ENCODE measurements at places on chromosomes 6 and 20.

DNA sequence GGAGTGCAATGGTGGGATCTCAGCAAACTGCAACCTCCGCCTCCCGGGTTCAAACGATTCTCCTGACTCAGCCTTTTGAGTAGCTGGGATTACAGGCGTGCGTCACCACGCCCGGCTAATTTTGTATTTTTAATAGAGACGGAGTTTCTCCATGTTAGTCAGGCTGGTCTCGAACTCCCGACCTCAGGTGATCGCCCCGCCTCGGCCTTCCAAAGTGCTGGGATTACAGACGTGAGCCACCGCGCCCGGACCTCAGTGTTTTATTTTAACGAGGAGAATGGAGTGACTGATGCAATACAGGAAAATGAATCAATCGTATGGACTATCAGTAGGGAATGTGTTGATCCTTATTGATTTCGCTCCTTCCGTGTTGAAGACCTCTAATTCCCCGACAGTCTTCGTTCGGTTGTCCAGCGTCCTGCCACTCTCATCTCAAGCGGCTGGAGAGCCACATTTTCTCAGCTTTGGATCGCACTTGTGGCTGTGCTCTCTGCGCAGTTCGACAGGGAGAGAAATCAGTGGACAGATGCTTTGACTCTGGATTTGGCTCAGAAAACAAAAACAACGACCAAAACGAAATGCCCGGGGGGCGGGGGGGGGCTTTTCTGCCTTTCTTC is 166.2 kb downstream of the TRIM27 start:
- no peak for DNase-seq

- no peak for DNase-seq
Observed at GRCh38 chr6:3022765-3023662, 23.3 kb downstream of the NQO2 start.

DNA sequence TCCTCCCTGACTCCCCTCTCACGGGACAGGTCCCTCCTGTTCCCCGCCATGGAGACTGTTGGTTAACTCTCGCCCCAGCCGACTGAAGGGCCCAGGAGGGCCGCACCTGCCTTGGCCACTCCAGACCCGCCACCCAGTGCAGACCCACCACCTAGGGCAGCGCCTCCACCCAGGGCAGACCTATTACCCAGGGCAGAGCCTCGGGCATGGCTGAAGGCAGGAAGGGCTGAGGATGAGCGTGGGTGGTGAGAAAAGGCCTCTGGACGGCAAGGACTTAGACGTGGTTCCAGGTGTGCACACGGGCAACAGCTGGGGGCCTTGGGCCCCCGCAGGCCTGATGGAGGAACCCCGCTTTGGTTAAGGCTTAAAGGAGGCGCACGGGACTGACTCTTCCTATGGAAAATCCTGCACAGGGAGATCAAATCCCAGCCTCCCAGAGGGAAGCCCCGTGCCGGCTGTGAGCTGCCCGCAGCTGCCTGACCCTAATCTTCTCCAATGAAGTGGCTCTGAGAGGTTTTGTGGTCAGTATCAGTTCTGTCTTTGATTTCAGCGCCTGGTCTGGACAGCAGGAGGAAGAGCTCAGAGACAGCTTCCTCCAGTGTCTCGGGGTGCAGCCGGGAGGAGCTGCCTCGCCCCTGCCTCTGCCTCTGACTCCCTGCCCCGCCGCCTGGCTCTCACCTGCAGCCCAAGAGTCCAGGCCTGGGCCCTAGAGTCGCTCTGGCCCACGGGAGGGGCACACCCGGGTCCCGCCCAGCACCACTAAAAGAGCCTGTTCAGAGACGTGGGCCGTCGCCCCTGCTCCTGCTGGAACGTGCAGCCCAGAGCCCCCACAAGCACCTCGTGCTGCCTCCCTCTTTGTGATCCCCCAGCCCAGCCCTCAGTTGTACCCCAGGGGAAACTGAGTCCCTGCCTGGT is 12.1 kb upstream of the CHRNA4 start:
- no peak for DNase-seq

- no peak for DNase-seq
Observed at GRCh38 chr6:106181664-106182418, 95.7 kb downstream of the PRDM1 start.

DNA sequence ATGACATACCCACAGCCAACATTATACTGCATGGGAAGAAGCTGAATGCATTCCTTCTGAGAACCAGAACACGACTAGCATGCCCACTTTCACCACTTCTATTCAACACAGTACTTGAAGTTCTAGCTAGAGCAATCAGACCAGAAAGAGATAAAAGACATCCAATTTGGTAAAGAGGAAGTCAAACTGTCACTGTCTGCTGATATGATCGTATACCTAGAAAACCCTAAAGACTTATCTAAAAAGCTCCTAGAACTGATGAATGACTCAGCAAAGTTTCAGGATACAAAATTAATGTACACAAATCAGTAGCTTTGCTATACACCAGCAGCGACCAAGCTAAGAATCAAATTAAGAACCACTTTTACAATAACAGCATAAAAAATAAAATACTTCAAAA is 60.5 kb downstream of the EYS start:
- DNase-seq = no peak

- no peak for DNase-seq
Observed at GRCh38 chr6:34810017-34810882, 18.4 kb downstream of the BLTP3A start.

DNA sequence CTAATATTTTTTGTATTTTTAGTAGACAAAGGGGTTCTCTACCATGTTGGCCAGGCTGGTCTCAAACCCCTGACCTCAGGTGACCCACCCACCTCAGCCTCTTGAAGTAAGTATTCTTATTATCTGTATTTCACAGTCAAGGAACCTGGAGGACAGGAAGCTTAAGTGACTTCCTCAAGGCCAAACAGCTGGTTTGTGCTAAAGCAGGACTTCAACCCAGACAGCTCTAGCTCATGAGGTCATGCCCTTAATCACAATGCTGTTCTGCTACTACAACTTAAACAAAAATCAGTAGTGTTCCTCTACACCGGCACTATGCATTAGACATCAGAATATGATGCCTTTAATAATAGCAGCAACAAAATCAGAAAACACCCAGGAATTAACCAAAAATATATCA is 168.9 kb downstream of the ADGB start:
- DNase-seq = no peak

GRCh38 chr20:32418376-32418775 is 60.2 kb downstream of the ASXL1 start:
- no peak for DNase-seq

- DNase-seq = no peak
Observed at GRCh38 chr6:32208996-32209395, 14.9 kb downstream of the NOTCH4 start.

- DNase-seq = no peak
Observed at GRCh38 chr6:152270301-152270925, 366.7 kb downstream of the SYNE1 start.

DNA sequence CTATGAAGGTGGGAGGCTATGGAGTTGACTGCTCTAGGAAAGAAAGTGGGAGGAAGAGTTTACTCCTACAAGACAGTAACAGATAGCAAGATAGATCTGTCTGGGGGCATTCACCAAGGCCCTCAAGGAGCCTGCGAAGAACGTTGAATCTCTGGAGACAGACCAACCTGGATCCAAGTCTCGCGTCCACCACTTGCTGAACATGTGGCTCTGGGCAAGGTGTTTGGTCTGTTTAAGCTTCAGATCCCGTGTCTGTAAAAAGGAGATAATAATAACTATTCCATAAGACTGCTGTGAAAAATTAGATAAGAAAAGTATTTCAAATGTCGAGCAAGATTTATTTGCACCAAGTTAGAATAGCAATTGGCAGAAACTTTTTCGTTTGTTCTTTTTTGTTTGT is 8.1 kb upstream of the EEF1A1 start:
- DNase-seq = no peak

GRCh38 chr6:14149053-14149738 is 31.6 kb downstream of the CD83 start:
- DNase-seq = no peak

DNA sequence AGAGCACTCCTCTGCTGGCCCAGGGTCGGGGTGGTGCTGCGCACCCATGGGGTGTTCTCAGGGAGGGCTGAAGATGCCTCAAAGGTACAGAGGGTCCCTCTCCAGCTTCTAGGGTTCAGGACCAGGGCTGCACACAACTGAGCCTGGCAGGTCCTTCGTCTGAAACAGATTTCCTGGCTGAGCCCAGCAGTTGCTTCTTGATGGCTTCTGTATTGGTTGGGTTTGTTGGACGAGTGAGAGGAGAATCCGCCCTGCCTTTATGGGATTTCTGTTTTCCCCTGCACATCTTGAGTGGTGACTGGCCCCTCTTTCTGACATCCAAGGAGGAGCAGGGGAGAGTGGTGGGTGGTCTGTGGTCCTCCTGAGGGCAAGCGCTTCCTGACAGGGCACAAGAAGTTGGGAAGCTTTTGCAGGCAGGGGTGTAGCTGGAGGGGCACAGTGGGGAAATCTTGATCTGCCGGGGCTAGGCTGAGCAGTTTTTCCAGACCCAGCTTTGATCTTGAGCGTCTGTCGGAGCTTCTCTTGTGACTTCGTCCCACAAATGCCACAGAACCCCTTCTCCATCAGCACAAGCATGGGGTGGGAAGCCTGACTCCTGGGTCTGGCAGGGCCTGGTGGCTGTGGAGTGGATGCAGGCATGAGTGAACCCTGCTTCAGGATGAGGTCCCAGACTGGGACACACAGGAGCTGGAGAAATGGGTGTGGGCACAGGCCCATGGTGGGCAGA is 116.5 kb downstream of the SYNDIG1 start:
- DNase-seq = no peak

DNA sequence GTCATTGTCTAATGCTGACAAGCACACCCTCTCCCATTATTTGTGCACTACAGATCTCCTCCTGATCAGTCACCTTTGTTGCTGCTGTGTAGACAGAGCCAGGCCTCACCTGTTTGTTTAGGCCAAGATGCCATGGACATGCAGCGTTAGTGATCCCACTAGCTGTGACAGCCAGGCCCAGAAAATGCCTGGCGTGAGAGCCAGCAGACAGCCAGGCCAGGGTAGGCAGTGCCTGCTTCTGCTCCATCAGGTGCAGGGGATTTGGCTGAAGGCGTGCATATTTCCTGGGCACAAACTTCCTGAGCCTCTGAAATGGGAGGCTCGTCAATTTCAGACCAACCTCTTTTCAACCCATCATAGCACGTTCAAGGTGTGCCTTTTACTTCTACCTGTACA is 27.3 kb downstream of the MANBAL start:
- no peak for DNase-seq

DNA sequence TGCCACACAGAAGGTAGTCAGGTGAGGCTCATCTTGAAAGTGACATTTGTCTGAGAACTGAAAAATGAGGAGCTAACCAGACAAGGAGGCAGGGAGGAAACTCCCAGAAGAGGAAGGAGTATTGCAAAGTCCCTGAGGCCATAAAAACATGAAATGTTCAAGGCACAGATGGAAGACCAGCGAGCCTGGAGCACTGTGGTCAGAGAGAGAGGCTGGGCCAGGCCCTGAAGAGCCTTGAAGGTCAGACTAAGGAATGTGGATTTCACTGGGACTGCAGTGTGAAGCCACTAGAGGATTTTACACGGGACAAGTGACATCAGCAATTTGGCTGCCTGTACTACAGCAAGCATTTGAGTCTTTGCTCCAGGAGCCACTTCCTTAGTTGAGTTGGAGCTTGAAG is 21.1 kb upstream of the TMEM181 start:
- no peak for DNase-seq

DNA sequence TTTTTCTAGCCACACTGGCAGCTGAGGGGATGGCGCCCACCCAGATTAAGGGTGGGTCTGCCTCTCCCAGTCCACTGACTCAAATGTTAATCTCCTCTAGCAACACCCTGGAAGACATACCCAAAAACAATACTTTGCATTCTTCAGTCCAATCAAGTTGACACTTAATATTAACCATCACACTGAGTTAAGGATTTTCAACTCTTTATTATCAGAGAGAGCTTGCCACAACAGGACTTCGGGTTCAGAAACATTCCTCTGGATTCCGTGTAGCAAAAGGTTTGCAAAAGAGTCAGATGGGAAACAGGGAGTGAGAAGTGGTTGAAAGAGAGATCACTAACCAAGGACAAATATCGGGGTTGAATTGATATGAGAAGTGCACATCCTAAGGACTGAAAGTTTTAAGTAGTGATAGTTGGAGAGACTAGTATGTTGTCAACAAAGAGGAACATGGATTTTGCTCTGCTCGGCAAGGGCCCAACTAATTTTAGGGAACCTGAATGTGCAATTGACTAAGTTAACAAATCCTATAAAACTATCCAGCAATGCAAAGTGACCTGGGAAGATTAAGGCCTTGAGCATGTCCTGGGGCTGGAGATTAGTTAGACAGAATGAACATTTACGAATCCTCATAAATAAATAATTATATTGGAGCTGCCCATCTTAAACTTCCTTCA is 137.0 kb upstream of the TENT5A start:
- no peak for DNase-seq

GRCh38 chr6:133701633-133702331 is 187.1 kb upstream of the TCF21 start:
- DNase-seq = no peak

GRCh38 chr6:124164343-124164742 is 360.7 kb downstream of the NKAIN2 start:
- DNase-seq = no peak

DNA sequence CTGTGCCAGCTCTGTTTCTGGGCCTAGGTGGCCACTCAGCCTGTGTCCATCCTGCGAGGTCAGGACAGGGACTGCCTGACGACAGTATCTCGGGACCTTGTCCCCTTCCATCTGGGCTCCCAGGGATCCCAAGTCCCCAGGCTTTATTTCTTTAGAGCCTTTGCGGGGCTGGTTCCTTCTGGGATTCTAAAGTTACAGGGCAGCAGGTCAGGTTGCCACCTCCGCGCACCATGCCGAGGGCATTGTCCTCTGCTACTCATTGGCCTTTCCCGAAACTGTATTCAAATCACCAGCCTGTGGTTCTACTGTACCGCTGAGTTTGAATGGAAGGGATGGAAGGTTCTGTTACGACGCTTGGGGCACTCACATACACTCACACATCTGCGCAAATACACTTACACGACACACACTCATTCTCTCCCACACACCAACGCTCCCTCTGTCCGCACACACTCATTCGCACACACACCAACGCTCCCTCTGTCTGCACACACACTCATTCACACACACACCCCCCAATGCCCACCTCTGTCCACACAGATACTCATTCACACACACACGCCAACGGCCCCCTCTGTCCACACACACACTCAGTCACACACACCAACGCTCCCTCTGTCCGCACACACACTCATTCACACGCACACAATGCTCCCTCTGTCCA is 59.8 kb upstream of the THBS2 start:
- DNase-seq = no peak

DNA sequence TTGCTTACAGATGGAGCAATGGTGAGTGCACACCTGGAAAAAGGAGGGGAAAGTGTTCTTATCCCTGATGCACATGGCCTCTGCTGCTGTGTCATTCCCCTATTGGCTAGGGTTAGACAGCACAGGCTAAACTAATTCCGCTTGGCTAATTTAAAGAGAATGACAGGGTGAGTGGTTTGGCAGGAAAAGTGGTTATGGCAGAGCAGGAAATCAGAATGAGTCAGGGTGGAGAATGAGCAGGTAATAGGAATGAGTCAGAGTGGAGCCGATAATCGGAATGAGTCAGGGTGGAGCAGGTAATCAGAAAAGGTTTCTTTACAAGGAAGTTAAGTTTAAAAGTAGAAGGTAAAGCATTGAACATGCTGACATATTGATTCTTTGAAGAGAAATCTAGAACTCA is 355.5 kb upstream of the HTR1E start:
- no peak for DNase-seq

DNA sequence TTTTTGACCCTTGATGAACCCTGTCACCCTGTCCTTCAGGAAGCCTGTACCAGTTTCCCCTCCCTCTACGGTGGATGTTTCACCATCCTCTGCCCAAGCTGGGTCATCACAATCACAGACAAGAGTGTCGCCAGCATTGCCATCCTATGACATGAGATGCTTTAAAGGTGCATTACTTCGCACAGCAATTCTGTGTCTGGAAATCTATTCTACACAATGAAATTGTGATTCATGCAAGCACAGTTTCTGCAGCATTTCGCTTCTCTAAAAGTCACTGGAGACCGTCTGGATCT is 2.5 kb upstream of the ULBP2 start:
- DNase-seq = no peak
